H7 (cell line): ENCODE measurements at places on chromosomes 3 and 15. TPM values are rescaled to one million over a fixed set of nuclear protein-coding genes. Genes with fewer than 3 reads are reported as not detected.

The MLF1 gene
- 19.6 and 19.8 TPM in 2 replicates for total RNA-seq

The MYL3 gene
- 3.0 and 4.1 TPM in 2 replicates for total RNA-seq

The SEMA5B gene
- total RNA-seq = 16.4 and 22.4 TPM in 2 replicates

The SLC28A1 gene
- not detected in 2 replicates for total RNA-seq

The PRKCI gene
- total RNA-seq = 74.5 and 95.6 TPM in 2 replicates

The CD86 gene
- total RNA-seq = 0.24 TPM in 1 of 2 replicates, not detected in the other

The ZPLD1 gene
- total RNA-seq = not detected in 2 replicates

The FETUB gene
- not detected in 2 replicates for total RNA-seq

The CSTA gene
- not detected in 2 replicates for total RNA-seq

The SLC12A1 gene
- total RNA-seq = 0.14 and 0.26 TPM in 2 replicates

The SSUH2 gene
- total RNA-seq = 0.42 TPM in 1 of 2 replicates, not detected in the other

The HES1 gene
- total RNA-seq = 49.4 and 70.9 TPM in 2 replicates

The SLC28A2 gene
- 0.15 TPM in 1 of 2 replicates, not detected in the other for total RNA-seq

- DNase-seq = no peak
Observed at GRCh38 chr15:32743411-32744140, 25.8 kb downstream of the GREM1 start.

DNA sequence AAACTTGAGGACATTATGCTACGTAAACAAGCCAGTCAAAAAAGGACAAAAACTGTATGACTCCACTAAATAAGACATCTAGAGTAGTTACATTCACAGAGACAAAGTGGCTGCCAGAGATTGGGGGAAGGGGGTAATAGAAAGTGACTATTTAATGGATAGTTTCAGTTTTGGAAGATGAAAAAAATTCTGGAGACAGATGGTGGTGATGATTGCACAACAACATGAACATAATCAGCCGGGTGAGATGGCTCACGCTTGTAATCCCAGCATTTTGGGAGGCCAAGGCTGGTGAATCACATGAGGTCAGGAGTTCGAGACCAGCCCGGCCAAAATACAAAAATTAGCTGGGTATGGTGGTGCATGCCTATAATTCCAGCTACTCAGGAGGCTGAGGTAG lies 40.6 kb downstream of the DPP8 start:
- no peak for DNase-seq

GRCh38 chr3:171755656-171756055 lies 54.6 kb downstream of the PLD1 start:
- DNase-seq = no peak

GRCh38 chr3:133455281-133455680 lies 55.4 kb downstream of the BFSP2 start:
- DNase-seq = no peak

GRCh38 chr3:155420881-155421486 lies 127.5 kb upstream of the STRIT1 start:
- peak; percentile 7 for DNase-seq

DNA sequence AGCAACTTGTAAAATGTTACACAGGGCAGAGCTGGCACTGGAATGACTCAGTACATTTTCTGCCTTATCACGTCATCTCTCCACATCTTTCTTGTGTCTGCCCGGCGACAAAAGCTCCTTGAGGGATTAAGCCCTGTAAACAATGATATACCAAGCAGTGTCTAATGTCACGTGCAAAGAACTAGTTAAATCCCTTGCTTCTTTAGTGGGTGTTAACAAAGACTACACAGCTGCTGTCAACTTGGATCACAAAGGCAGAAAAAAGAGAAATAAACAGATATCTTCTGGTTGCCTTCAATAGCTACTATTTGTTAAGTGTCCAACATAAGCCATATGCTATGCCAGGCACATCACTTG lies 48.1 kb upstream of the FRMD4B start:
- no peak for DNase-seq

- DNase-seq = no peak
Observed at GRCh38 chr15:64858021-64858575, 16.4 kb downstream of the PLEKHO2 start.

DNA sequence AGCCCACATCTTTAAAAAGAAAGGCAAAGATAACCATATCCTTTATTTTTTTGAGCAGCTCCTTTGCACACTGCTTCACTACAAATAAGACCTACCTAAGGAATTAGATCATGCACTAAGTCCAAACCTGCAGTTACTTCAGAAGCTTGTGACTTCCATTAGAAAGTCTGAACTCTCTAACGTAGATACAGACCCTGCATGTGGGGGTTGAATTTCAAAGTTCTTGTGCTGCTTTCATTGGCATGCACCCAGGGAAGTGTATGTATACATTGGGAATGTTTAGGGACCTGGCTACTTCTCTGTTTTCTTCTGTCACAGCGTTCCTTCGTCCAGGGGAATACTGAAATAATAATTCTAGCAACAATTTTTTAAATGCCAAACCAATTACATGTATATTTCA lies 185.2 kb upstream of the IL12A start:
- no peak for DNase-seq

DNA sequence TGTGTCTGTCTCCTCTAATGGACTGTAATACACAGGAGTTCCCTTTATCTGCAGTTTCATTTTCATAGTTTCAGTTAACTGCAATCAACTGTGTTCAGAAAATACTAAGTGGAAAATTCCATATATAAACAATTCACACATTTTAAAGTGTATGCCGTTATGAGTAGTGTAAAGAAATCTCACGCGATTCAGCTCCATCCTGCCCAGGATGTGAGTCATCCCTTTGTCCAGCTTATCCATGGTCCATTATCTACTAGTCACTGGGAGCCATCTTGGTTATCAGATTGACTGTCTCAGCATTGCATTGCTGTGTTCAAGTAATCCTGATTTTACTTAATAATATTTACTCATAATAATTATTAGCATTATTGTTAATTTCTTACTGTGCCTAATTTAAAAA lies 14.5 kb downstream of the ZPLD1 start:
- DNase-seq = no peak

DNA sequence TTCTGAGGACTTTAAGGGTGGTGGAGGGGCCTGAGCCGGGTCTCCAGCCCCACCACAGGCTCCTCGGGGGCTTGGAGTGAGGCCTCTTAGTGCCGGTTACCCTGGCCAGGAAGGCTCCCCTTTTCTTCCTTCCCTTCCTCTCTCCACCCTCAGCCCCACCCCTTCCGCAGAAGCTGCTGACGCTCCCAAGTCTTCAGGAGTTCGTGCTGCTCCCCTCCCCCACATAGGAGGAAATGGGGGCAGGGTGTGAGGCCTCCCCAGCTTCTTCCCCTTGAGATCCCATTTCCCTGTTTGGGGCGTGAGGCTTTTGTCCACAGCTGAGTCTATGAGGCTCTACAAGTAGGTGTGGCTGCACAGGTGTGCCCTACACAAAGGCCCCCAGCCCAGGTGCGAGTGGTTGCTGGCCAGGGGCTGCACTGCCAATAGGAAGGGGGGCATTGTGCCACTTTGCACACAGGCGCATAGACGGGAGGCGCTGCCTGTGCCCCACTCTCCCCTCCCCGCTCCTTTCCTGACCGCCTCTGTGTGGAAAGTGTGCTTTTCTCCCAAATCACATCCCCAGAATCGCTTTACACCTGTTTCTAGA lies 915 bp upstream of the CALML4 start:
- DNase-seq = peak; percentile 87

GRCh38 chr3:67686069-67686468 lies 31.7 kb upstream of the SUCLG2 start:
- DNase-seq = no peak

GRCh38 chr3:25107918-25108617 lies 320.0 kb upstream of the RARB start:
- no peak for DNase-seq

DNA sequence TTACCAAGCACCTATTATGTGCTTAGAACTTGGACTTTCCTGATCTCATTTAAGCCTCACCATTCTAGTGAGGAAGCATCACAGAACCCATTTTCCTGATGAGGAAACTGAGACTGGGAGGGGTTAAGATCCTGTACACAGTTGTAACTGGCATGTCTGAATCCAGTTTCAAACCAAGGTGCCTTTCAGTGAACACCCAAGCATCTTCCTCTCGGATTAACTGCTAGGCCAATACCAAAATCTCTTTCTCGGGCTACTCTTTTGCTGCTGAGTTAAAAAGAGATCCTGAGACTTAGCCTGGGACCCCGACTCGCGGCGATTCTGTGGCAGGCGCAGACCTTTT lies 578 bp upstream of the CEMIP start:
- no peak for DNase-seq

DNA sequence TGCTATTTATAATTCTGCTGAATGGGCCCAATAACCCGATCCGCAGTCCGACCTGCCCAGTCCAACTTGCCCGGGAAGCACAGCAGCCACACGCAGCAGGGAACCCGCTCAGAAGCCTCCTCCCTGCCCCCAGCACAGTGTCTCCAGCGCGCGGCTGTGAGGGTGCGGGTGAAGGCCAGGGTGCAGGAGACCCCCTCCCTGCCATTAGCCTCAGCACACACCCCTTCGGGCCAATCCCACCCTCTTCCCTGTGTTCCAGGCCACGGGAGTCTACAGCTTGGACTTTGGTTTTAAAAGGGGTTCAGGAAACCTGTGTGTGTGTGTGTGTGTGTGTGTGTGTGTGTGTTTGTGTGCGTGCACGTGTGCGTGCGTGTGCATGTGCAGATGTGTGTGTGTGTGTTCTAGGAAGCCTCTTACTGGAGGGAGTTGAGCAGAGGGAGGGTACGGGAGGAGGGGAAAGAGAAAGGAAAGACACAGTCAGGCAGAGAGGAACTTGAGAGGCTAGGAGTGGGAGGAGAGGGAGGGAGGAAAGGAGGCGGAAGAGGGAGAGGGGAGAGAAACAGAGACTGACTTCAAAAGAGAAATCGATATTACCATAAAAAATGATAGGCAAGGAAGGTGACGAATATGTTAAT lies 34.2 kb downstream of the ATP2B2 start:
- DNase-seq = peak; percentile 83

GRCh38 chr3:71277341-71277740 lies 306.2 kb downstream of the FOXP1 start:
- DNase-seq = no peak

DNA sequence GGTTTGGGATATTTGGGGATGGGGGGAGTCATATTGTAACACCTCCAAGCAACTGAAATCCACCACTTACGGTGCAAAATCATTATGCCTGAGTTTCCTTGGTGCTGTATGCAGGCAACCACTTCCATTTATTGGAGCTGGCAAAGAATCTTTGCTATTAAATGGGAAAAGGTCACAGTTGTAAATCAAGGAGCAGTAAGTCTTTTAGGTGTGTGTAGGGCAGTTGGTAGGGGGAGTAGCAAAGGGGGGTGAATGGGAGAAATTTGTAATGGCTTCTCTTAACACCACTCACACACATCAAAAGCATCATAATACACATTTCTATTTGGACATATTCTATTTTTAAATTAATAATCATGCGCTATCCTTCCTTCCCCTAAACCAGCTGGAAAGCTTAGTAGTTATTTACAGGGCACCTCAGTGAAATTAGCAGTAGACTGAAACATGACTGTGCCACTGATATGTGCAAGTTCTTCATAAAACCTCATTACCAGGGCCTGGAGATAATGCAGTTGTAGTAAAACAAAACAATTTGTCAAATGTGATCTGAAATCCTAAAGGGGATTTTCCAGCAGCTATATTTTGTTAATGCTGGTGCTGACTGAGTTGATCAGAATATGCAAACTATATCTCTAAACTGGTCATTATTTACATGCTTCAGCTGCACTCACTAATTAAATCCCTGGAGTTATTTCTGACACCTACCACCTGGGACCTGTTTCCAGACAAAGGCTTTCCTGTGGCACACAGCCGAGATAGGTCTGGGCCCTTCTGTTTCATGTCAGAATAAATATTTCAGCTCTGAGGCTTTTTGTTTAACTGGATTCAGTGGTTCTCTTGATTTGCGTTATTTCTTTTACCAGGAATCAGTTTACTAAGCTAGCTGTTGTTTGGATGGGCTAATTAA lies 90.1 kb downstream of the B3GALNT1 start:
- no peak for DNase-seq

DNA sequence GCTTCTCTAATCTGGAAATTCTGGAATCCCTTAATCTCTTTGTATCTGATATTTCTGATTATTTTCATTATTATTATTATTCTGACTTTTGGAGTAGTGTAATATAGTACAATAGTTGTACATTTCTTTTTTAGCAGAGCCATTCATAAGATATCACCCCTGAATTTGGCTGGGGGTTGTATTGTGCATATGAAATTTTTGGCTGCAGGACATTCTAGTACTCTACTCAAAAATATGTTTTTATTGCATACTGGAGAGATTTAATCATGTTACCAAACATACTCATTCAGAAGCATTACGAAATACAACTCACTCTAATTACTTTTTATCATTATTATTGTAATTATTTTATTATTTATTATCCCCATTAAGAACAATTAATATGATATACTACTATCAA lies 589.7 kb upstream of the KCNMB2 start:
- DNase-seq = no peak

DNA sequence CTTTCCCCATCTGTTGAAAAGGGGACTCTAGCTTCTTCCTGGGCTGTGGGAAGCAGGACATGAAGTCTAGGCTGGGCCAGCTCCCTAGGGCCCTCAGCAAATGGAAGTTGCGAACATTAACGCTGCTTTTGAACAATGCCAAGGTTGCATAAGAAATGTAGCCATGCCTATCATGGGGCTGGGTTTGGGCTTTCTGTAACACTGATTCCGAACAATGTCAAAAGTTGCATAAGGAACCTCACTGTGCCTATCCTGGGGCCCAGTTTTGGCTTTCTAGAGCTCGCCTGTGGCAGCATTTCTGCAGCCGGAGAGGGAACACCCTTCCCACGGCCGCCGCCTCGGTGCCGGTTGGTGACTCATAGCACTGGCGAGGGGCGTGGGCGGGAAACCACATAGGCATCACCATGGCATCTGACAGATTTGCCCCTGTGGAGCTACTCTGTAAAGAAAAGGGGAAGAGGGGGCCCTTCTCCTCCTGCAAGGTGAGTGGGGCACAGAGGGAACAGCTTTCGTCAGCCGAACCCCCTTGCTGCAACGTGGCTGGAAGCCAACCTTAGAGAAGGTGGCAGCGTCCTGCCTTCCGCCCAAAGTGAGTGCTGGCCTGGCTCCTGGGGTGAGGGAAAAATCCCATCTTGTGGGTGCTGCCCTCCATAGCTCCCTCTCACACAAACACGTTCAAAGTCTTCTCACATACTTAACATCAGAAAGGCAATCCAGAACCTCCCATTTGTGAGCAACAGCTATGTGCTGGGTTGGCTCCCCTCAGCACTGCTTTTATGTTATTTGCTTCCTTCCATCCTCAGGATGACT lies 46.6 kb upstream of the ATP2B2 start:
- no peak for DNase-seq

DNA sequence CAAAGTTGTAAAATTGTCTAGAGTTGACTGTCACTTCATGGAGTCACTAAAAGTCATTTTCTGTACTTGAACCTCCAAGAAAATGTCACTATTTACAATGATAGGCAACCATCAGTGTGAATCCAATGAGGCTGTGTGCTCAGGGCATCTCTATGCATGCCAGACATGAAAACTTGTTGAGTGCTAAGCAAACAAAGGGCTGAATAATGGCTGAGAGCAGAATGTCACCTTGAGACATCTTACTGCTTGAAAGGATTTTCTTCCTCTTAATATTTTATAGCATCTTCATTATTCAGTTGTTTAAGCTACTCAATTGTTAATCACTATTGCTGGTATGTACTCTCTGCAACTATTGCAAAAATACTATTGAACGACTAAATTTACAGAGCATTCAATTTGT lies 184.7 kb downstream of the PLCH1 start:
- no peak for DNase-seq
